GDM1 (cell line): ENCODE measurements at places on chromosomes 1 and 21.

DNA sequence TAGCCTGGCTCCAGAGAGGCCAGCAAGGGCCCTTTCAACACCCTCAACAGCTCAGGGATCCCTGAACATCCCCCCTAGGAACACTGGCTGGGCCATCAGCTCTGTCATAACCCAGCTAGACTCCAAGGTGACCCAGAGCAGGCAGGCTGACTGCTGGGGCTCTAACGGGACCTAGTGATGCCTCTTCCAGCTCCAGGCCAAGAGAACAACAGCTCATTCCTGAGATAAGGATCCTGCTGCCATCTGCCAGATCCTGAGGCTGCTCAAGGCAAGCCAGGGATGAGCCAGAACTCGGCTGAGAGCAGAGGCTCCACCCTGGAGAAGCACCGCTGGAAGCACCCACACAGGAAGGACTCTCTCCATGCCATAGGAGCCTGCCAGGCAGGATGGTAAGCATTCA, 2.0 kb downstream of the VSIG8 start:
- DNase-seq = no peak

GRCh38 chr1:222064388-222065211, 322.7 kb upstream of the DUSP10 start:
- no peak for DNase-seq

- no peak for DNase-seq
These were observed 213.2 kb downstream of the TGFB2 start for GRCh38 chr1:218558271-218558810.

- DNase-seq = no peak
These were observed 30.1 kb upstream of the PLEKHG5 start for GRCh38 chr1:6521536-6521935.

DNA sequence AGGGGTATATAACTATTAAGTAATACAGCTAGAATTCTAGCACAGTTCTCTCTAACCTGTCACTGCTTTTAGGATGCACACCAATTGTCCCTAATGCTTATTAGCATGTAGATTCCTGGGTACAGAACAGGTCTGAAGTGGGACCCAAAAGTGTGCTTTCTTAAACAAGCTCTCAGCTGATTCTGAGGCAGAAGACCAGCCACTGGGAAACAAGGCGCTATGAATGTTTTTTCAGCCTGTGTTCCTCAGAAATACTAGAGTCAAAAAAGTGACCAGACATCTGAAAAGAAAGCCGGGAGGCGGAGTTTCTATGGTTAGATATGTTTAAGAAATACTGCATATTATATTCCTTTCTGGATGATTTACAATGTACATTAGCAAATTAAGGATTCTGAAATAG, 1.8 kb downstream of the PEF1 start:
- no peak for DNase-seq

- DNase-seq = no peak
These were observed 23.4 kb downstream of the GTF2B start for GRCh38 chr1:88867743-88868521.

GRCh38 chr1:42150651-42151050, 2.6 kb upstream of the GUCA2B start:
- DNase-seq = no peak

DNA sequence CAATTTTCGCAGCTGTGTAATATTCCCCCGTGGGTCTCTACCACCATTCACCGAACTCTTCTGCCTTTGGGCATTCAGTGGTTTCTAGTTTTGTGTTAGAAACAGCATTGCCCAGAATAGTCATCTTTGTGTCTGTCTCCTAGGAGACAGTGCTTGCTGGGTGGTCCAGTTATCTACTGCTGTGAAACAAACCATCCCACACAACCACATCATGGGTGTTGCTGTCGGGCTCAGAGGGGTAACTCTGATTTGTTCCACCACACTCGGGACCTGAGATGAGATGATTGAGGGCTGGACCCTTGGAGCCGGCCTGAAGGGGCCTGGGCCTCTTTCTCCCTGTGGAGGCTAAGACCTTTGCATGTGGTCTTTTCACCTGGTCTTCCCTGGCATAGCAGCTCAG, 427.2 kb upstream of the VAMP3 start:
- DNase-seq = no peak
